ENCODE measurements at places on chromosomes 3 and 15. TPM values are rescaled to one million over a fixed set of nuclear protein-coding genes. Genes with fewer than 3 reads are reported as not detected.

The SOX14 gene
- not detected for total RNA-seq

The TEX9 gene
- 1.6 TPM for total RNA-seq

The STT3B gene
- total RNA-seq: 101 TPM

The ETFA gene
- total RNA-seq: 62.8 TPM

The PLA1A gene
- total RNA-seq: not detected

Measured in cardiac ventricle fibroblast (primary cell).